Amniotic stem cell (primary cell): ENCODE measurements at places on chromosomes 1 and 21.

GRCh38 chr1:168689726-168690602, 39.0 kb downstream of the DPT start:
- DNase-seq: no peak

GRCh38 chr1:27567971-27568299, 36.0 kb downstream of the AHDC1 start:
- no peak for DNase-seq

- no peak for DNase-seq
Measured at GRCh38 chr21:16841975-16842695, 670.7 kb upstream of the CXADR start.

DNA sequence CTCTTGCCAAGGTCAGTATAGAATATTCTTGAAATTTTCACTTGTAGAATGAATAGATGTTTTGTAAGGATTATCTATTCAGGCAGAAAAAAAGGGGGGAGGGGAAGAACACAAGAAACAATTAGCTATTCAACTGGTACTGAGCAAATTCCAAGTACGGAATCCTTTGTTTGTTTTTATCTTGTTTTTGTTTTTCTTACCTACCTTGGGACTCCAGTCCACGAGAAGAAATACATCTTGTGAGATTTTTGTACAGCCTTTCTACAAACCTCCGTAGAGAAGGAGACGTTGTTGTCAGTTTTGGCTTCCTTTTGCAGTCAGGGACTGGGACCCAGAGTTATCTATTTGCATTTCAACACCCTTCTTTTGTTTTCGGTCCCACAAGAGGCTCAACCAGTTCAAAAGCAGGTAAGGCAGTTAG, 36.0 kb downstream of the ZNF281 start:
- DNase-seq: no peak

GRCh38 chr1:172993640-172994039, 57.1 kb downstream of the TNFSF18 start:
- DNase-seq: no peak

DNA sequence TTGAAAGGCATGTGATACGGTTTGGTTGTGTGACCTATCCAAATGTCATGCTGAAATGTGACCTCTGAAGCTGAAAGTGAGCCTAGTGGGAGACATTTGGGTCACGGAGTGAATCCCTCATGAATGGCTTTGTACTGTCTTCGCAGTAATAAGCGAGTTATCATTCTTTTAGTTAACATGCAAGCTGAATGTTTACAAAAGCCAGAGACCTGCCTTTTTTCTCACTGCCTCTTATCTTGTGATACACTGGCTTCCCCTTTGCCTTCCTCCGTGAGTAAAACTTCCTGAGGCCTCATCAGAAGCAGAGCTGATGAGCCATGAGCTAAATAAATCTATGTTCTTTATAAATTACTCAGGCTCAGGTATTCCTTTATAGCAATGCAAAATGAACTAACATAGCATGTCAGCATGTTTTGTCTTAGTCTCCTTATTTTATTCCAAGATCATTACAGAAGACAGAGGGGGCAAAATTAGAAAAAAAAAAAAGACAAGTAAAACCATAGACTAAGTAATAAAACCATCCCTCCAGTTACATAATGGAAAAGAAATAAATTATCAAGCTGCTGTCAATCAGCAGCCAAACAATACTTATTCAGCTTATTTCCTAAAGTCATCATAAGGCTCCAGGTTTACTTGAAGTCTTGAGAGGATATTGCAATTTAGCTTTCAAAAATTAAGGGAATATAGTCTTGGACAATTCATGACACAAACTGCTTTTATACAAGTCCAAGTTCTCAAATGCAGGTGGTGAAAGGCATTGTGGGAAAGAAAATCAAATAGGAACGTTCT, 12.1 kb downstream of the RGS18 start:
- no peak for DNase-seq

GRCh38 chr1:84398175-84399155, at the start of gene DNASE2B:
Gene DNASE2B, plus strand, starts transcription at chr1:84398484. Its CDS starts 81 bp downstream, at chr1:84398565.
- DNase-seq: no peak

DNA sequence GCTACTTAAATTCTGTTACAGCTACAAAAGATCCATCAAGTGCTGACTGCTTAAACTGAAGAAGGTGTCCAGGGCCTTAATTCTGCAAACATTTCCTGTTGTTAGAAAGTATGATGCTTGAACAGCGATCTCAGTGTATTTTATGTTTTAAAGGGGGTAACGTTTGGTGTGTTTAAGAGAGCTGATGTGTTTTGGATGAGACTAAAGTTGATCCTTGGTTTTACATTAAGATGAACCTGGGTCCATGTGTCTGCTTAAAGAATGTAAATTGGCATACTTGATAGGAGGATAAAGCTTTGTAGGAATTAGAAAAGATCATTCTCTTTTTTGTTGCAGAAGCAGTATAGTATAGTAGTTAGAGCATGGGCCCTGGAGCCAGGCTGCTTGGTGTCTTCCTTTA, 3.6 kb downstream of the IER5 start:
- DNase-seq: no peak
